ENCODE measurements at places on chromosomes 11 and 22.

DNA sequence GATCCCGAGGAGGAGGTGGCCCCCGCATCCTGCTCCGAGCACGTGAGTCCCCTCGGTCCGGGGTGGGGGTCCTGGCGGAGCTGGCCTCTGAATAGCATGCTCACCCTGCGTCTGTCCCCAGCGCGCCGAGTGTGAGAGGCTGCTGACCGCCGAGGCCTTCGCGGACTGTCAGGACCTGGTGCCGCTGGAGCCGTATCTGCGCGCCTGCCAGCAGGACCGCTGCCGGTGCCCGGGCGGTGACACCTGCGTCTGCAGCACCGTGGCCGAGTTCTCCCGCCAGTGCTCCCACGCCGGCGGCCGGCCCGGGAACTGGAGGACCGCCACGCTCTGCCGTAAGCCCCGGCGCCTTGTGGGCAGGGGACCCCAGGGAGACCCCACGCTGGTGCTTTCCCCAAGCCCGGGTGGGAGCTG, 3.5 kb downstream of the MUC2 start:
- DNase-seq: no peak

DNA sequence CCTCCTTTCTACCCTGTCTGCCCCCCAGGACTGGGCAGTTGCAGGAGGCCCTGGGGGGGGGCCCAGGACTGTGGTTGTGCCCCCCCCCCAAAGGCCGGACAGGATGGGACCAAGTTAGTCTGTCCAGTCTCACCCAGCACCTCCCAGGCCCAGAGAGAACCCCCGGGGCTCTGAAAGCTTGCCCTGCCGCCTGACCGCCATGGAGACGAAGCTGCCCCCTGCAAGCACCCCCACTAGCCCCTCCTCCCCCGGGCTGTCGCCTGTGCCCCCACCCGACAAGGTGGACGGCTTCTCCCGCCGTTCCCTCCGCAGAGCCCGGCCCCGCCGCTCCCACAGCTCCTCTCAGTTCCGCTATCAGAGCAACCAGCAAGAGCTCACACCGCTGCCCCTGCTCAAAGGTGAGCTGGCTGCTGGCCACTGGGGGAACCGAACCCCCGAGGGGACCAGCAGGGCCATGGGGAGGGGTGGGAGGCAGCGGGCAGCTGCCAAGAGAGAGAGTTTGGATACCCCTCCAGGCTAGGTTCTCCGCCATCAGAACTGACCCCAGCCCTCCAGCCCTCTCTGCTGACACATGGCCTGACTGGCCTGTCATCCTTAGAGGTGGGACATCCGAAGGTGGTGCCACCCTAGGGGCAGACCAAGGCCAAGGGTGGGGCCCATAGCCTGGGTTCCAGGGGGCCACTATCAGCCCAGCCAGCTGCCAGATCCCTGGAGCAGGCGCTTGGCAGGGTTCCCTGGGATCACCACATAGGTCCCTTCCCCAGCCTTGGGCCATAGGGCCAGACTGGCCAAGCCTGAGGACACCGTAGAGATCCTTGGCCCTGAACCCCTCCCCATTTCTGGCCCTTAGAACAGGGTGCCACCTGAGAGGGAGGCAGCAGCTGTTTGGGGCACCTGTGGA, 1.3 kb downstream of the PPP2R5B start:
- no peak for DNase-seq

- no peak for DNase-seq
Observed at GRCh38 chr11:47239852-47240251, 8.8 kb downstream of the ACP2 start.

- DNase-seq: no peak
Observed at GRCh38 chr11:43747130-43747802, 66.7 kb downstream of the HSD17B12 start.

GRCh38 chr22:27797520-27798391, 3.8 kb downstream of the MN1 start:
- DNase-seq: no peak

GRCh38 chr11:27203077-27203647, 159.9 kb downstream of the CCDC34 start:
- no peak for DNase-seq

- DNase-seq: no peak
Observed at GRCh38 chr22:34427841-34428240, 507.6 kb upstream of the LARGE1 start.

DNA sequence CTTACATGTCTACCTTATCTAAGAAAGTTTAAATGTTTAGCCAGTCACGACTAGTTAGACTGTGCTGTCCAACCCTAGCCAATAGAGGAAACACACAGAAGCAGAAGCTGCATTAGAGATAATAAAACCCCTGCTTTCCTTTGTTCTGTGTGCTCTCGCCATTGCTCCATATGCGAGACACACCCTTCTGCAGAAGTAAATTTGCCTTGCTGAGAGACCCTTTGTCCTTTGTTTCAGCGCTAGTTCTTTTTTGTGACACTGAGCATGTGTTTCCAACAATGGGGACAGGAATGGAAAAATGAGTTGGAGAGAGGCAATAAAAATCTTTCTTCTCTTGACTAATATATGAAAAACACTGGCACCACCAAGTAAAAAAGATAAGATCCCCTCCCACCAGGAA, 18.1 kb upstream of the MS4A4E start:
- DNase-seq: no peak

DNA sequence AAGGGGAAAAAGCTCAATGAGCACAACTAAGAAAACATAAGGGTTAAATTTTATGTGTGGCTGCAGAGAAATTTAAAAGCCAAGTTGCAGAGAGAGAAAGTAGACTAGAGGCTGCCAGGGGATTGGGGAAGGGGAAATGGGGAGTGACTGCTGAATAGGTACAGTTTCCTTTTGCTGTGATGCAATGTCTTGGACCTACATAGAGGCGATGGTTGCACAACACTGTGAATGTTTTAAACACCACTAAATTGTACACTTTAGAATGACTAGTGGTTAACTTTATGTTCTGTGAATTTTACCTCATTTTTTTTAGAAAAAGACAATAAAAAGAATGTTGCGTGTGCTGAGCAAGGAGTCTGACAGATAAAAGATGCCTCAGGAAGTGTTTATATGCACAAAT, 36.5 kb downstream of the TENM4 start:
- no peak for DNase-seq

DNA sequence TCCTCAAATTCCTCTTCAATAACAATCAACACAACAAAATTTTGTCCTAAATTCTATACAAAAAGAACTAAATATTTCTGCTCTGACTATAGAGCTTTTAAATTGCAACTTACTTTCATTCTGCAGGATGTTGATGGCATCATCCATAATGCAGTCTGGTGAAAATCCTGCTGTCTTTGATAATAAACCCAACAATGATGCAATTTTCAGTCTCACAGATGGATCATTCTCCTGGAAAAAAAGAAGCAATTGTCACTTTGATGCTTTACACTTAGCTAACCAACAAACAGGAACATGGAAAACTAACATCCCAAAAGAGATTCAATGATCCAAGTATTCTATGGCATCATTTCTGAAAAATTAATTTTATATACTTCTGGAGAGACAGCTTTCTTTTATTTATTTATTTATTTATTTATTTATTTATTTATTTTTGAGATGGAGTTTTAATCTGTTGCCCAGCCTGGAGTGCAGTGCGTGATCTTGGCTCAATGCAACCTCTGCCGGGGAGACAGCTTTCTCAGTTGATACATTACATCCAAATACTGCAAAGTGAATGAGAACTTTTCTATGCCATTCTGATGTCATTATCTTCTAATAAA, 13.0 kb downstream of the INTS4 start:
- no peak for DNase-seq

- DNase-seq: peak; percentile 6
Observed at GRCh38 chr11:10076458-10077141, 217.4 kb downstream of the SBF2 start.

Measured in stimulated activated CD4-positive, alpha-beta T cell treated with anti-CD3 and anti-CD28 coated beads, Interleukin-4, amount 100 ng/mL, for 1 hour (primary cell).